ENCODE measurements at places on chromosomes 2 and 18.
A peak's percentile ranks its signal among the peaks of the same experiment; 100 is the strongest.

GRCh38 chr2:239470151-239470900, 69.5 kb upstream of the HDAC4 start:
- no peak for DNase-seq

- no peak for DNase-seq
Measured at GRCh38 chr2:53129851-53130250, 637.8 kb upstream of the CHAC2 start.

DNA sequence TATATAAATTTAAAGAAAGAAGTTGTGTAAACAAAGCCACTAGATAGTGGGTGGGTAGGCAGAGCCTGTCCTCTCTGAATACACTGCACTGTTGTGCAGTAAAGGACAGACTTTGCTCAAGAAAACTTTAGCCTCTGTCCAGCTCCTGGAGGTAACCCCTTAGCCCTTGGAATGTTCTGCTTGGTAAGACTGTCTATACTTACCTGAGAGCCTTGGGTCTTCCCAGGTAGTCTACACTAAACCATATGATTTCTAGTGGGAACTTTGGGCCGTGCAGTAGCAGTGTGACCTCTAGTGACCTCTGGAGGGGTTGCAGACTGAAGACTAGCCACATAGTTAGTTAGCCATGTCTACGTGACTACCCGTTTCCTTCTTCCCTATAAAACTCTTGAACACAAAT, 678.3 kb upstream of the NRXN1 start:
- DNase-seq, result peak; percentile 76

GRCh38 chr18:42536442-42536841, 579.0 kb downstream of the RIT2 start:
- DNase-seq, result no peak

GRCh38 chr2:219533930-219534661, 9.5 kb downstream of the CHPF start:
- peak; percentile 41 for DNase-seq

- DNase-seq, result peak; percentile 1
Measured at GRCh38 chr2:99984799-99985515, 157.4 kb downstream of the AFF3 start.

GRCh38 chr2:58950795-58951462, 709.8 kb upstream of the FANCL start:
- no peak for DNase-seq

- peak; percentile 66 for DNase-seq
Measured at GRCh38 chr18:25223211-25223610, 128.8 kb downstream of the ZNF521 start.

- no peak for DNase-seq
Measured at GRCh38 chr2:124088616-124089015, 63.5 kb downstream of the CNTNAP5 start.

GRCh38 chr2:34162231-34162630, 563.1 kb upstream of the FAM98A start:
- no peak for DNase-seq

GRCh38 chr2:149538138-149538833, 49.3 kb downstream of the MMADHC start:
- DNase-seq, result peak; percentile 3

DNA sequence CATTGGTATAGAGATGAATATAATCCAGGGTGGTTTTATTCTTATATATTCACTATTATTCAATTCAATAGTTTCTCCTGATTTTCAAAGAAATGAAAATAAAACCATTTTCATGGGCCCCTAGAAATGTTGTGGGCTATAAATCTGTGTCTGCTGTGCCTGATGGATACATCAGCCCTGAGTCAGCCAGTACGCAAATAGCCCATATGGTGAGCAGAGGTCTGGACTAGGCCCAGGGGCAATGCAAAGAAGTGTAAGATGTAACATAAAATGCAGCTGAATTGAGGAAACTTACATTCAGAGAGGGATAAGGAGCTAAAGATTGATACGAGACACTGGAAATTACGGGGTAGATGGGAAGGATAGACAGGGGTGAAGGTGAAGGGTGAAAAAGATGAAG, 122.5 kb downstream of the MAIP1 start:
- no peak for DNase-seq

DNA sequence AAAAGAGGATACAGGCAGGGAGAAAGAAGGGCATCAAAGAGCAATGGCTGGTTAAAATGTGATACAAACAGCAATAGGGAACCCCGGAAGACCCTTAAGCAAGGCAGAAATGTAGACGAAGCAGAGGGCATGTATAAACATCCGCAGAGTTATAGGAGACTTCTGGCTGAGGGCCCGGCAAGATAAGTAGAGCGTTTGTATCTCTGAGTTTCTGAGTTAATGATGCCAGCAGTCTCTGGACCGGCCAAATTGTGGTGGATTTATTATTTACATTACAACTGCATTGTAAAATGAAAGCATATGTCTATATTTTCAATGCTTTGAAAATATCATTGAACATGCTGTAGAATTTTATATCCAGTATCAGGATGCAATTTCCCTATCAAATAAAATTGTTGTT, 148.0 kb upstream of the KCTD1 start:
- no peak for DNase-seq

DNA sequence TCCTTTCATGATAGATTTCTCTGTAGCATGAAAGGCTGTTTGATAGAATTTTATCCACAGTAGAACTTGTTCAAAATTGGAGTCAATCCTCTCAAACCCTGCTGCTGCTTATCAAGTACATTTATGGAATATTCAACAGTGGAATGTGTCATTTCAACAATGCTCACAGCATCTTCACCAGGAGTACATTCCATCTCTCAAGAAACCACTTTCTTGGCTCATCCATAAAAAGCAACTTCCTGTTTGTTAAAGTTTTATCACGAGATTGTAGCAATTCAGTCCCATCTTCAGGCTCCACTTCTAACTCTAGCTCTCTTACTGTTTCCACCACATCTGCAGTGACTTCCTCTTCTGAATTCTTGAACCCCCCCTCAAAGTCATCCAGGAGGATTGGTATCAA, 29.4 kb downstream of the PDCL3 start:
- no peak for DNase-seq

- no peak for DNase-seq
Measured at GRCh38 chr2:216340280-216340631, 32.0 kb downstream of the MARCHF4 start.

DNA sequence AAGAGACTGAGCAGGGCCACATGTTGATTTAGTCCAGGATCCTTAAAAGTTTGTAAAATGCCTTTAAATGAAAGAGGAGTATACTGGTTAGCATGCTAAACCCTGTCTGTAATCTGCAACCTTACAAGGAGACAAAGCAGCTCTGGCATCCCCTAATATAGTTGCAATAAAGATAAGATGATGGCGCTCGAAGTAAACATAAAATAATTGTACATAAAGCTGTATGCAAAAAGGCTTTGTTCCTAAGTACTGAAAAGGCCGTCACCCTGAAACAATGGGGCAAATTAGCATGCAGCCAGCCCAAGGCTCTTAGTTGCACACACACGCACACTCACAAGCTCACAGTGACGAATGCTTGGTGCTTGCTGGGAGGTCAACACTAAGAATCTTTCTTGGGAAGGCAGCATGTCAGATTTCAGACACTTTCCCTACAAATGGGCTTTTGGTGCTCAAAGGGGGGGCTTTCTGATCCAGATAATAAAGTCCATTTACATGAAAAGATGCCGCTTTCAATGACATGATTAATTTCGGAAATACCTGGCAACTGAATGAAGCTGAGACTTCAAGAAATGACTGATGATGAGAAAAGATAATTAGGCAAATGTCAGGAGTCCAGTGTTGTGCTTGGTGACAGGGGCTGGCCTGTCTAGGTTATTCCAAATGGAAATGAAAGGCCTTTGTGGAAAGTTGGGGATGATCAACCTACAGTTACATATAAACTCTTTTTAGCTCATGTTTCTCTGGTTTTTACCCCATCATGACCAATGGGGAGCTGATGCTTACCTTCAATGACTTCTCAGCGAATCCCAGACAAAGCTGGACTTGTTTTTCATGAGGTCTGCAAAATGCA, 370.3 kb downstream of the MEIS1 start:
- peak; percentile 38 for DNase-seq

DNA sequence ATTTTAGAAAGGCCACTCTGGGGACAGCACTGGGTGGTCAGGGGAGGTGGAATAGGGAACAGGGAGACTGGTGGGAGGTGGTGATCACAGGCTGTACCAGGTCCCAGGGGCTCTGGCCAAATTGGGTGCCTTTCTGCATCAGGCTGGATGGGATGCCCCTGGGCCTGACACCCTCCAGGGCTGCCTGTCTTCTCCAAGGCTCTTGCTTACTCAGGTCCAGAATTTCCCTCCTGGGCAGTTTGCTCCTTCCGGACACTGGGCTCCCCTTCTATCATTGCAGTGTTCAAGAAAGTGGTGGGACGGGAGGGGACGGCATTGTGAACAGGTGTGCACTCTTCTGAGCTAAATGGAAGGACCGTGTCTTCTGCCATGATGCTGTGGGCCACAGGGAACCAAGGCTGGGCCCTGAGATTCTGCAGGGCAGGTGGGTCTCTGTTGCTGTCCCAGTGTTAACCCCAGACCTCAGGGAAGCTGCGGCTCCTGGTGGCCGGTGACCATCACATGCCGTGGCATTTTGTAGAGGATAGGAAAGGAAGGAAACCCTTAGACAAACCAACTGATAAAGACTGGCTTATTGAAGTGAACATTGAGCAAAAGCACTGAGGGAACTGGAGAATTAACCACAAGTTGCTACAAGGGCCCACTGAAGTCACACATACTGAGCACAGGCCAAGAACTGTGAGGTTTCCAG, 93.7 kb upstream of the HS6ST1 start:
- DNase-seq, result no peak

DNA sequence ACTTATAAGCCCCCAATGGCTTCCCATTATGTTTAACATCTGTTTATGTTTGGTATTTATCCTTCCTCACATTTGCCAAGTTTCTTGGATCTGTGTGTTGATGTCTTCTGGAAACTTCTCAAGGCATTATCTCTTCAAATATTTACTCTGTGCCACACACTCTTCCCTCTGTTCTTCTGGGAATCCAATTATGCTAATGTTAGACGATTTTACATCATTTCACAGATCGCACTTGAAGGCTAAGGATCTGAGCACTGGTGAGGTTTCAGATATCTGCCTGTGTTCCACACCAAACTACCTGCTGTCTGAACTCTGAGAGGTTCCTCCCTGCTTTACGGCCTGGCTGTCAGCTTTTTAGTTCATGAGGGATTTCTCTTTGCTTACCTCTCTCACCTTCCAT, 10.1 kb downstream of the AOX1 start:
- no peak for DNase-seq

GRCh38 chr2:19484736-19485135, 126.3 kb upstream of the OSR1 start:
- no peak for DNase-seq

- peak; percentile 88 for DNase-seq
Measured at GRCh38 chr18:22169011-22169888, at the start of gene GATA6. GATA6 (plus strand) TSS chr18:22169589; CDS start chr18:22171145, 1,556 bp downstream.

DNA sequence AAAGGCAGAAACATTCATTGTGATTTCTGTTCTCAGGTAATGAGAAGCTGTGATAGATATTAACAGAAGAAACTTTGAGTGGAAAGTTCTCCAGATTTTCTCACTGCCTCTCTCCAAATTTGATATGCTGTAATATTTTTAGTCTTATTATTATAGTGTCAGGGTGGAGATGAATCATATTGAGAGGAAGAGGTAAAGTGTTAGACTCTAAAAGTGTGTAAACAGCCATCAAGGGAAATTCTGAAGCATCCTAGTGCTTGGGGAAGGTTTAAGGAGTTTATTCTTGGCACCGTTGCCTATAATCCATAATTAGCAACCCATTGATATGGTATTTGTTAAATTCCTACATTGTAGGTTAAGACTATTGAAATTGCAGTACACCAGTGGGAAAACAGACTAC, 104.7 kb upstream of the NABP1 start:
- DNase-seq, result no peak

DNA sequence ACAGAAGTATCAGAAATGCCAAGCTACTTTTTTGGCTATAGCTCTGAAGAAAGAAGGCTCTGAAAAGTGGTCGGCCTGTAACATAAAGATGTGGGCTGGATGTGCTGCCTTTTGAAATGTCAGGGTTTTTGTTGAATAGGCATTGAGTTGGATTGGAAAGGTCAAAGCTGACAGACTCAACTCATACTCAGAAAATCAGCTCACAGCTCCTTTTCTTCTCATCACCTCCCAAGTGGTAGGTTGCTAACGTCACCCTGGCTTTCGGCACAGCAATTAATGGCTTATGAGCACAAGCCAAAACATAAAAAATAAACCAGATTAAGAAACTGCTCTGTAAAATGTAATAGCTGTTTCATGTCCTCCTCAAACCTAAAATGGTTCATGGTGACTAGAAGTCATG, 68.3 kb downstream of the KCNF1 start:
- no peak for DNase-seq

GRCh38 chr2:44779793-44780192, 161.7 kb upstream of the SIX3 start:
- DNase-seq, result no peak

All from GM23338 (cell line).